ENCODE measurements at places on chromosomes 12 and 14.

GRCh38 chr12:92505254-92506231 lies 197.2 kb upstream of the PLEKHG7 start:
- no peak for DNase-seq

DNA sequence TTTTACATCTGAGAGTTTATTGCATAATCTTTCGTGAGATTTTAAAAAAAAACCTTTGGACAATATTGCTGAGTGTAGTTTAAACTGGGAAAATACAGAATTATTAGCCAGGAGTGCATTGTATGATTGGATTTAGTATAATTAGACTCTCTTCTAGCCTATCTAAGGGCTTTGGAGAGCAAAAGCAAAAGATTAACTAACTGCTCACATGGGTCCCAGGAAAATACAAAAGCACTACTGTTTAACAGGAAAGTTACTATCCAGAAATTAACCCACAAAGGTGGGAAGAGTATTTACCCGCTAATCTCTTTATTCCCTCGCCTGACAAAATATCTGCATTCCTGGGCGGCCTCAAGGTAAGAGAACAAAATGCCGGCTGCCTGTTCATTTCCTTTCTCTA lies 309.5 kb downstream of the ATXN7L3B start:
- no peak for DNase-seq

DNA sequence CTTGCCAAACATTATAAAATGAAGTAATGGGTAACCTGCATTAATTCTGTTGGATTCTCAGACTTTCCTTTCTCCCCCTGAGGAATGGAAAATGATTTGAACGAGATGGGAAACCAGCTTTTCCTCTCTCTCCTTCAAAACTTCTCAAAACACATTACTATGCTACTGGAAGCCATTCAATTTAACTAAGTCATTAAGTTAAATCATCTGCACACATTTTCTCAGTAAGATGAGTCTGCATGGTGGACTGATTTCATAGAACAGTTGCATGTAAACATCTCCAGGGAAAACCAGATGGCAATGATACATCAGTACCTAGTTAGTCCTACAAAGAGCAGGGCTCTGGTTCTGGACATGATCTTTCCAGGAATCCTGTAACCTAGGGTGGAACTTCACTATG lies 59.9 kb downstream of the BMP4 start:
- no peak for DNase-seq

DNA sequence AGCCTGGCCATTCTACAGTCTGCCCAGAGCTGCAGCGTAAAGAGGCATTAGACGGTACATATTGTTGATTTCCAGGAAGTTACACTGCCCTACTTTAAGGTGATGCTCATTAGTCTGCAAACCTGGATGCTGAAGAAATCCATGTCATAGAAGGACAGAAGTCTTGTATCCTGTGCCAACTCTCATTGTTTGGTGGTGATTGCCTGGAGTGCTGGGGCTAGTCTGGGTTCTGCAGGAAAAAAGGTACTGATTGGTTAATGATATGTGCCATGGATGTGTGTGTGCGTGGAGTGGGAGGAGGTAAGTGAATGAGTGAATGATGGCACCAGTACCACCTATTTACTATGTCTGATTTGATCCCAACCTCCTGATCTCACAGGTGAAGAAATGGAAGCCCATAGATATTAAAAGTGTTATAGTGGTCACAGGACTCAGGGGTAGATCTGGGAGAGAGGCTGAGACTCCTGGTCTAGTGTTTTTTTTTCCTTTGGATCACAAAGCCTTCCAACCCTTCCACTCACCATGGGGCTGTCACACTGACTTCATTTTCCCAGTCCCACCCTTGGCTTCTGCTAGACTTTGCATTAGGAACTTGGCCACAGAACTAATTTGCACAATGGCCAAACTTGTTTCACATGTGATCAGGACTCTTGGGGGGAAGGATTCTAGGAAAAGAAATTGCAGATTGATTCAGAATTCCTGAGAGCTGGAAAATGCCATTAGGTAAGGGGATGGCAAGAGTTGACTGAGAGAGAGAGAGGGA lies 96.1 kb downstream of the TMX1 start:
- no peak for DNase-seq

DNA sequence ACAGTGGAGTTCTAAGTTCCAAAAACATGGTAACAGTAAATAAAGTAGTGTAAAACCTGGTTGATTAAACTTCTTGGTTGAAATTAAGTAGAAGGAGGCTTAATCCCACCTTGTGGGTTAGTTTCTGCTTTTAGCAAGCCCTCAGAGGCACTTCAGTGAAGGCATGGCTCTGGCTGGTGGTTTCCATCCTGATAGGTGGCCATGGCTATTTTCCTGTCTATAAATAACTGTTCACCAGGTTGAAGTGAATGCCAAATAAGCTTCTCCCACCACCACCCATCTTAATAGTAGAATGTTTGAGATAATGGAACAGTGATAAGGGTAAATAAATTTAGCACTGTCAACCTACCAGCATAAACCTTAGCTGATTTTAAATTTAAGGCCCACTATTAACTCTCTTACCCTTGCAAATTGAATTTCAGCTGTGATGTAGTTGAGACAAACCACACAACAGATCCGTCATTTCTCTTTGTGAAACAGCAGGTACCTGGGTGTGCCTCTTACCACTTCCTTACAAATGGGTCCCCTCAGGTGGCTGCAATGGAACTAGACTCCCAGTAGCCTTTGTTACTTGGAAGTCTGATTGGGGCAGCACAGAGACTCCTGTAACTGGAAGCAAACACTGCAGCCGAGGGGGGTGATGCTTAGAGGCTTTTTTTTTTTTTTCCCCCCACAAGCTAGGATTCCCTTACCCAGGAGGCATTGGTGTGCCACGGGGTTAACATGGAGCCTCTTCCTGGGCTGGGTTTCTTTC lies 41.4 kb downstream of the DAAM1 start:
- no peak for DNase-seq

DNA sequence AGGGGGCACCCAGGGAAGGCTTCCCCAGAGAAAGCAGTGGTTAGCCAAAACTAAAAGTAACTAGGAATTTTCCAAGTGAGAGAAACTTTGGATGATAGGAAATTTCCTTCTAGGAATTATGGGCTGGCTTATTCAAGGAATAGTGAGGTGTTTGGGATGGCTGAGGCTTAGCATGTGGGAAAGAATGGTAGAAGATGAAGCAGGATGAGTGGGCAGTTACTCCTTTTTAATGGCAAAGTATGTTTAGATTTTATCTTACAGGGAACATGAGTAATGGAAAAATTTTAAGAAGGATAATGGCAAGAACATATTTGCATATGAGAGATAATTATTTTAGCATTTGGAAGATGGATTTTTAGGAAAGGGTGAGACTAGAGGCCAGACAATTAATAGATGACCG lies 197.6 kb downstream of the SLC38A4 start:
- no peak for DNase-seq
